Activated naive CD4-positive, alpha-beta T cell (primary cell): ENCODE measurements at places on chromosomes 7 and 10.

DNA sequence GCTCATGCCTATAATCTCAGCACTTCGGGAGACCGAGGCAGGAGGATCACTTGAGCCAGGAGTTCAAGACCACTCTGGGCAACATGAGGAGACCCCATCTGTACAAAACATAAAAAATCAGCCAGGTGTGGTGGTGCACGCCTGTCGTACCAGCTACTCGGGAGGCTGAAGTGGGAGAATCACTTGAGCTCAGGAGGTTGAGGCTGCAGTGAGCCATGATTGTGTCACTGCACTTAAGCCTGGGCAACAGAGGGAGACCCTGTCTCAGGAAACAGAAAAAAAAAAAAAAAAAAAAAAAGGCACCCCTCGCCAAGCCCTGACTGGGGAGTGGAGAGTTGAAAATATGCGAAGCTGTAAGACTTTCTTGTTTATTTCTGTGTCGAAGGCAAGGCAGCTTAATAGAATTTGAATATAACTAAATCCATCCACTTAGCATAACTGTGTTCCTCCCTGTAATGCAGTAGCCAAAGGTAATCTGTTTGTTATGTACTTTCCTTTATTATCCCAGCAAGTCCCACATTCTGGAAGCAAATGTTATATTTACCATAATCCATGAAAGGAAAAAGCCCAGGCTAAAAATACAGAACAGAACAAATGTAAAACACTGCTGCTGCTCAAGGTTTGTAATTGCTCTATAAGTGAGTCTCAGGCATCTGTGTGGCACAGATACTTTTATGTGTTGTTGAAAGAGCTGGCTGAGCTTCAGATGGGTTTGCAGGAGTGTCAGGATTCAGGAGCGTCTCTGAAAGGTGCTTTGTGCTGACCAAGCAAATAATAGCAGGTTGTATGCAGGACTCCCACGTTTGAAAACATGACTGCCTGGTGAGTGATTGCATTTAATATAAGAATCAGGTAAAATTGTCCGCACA is 127.2 kb downstream of the CELF2 start:
- no peak for DNase-seq

GRCh38 chr10:10849306-10849705 is 168.4 kb upstream of the CELF2 start:
- DNase-seq: no peak

GRCh38 chr7:81073931-81074251 is 155.0 kb upstream of the SEMA3C start:
- DNase-seq: no peak

DNA sequence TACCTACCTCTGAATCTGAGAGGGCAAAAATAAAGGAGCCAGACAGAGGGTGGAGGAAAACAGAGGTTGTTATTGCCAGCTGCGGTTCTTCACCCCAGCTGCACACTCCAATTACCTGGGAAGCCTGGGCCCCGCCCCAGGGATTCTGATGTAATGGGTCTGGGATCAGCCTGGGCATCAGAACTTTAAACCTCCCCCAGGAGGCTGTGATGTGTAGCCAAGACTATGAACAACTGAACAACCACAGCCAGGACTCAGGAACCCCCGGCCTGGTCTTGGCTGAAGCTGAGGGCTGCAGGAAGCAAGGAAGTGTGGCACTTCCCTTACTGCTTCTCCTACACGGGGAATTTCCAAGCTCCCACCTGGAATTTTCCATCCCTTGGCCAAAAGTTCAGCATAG is 89.3 kb downstream of the HIP1 start:
- no peak for DNase-seq

DNA sequence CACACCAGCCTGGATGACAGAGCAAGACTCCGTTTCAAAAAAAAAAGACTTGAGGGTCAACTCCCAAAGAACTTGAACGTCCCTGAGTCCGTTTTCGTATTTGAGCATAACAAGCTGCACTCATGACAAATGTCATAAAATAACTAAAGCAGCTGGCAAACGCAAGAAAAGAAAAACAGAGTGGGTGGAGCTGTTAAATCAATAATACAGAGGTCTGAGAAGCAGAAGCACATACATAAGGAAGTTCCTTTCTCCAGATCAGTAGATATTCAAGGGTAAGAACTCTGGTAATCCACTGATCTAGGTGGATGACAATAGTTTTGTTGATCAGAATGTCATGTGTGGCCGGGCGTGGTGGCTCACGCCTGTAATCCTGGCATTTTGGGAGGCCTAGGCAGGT is 150.1 kb downstream of the FAM107B start:
- DNase-seq: no peak
